T-cell (primary cell): ENCODE measurements at places on chromosomes 12 and 14.
A peak's percentile ranks its signal among the peaks of the same experiment; 100 is the strongest.

DNA sequence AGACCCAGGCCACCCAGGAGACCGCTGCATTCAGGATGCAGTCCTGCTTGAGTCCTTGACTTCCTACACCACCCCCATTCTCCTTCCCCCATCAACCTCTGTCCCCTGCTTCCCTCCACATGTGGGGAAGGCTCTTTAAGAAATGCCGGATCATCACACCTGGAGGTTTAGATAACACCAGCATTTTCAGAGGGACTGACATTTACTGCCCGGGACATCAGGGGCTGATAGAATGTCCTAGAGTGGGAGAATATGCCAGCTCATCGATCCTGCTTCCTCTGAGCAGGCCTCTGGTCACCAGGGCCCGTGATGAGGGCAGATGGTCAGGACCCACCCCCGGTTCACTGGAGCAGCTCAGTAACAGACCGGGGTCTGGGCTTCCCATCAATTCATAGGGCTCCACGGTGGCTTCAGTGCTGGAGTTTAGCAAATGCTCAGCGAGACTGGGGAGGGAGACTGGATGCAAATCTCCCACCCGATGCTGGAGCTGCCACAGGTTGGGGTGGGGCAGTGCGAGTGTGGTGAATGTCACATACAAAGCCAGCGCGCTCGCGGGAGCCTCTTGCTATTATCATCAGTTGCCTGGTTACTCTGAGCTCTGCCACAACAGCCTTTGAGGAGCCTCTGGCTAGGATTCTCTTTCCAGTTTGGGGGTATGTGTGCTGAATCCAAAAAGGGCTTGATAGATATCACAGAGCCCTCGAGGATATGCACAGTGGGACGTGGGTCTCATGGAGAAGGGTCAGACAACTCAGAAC is 111.6 kb downstream of the RBM19 start:
- no peak for DNase-seq

- peak; percentile 52 for DNase-seq
Observed at GRCh38 chr14:39491134-39491571, 58.9 kb upstream of the FBXO33 start.

GRCh38 chr14:51424561-51425251 is 184.7 kb downstream of the TMX1 start:
- DNase-seq, result no peak

DNA sequence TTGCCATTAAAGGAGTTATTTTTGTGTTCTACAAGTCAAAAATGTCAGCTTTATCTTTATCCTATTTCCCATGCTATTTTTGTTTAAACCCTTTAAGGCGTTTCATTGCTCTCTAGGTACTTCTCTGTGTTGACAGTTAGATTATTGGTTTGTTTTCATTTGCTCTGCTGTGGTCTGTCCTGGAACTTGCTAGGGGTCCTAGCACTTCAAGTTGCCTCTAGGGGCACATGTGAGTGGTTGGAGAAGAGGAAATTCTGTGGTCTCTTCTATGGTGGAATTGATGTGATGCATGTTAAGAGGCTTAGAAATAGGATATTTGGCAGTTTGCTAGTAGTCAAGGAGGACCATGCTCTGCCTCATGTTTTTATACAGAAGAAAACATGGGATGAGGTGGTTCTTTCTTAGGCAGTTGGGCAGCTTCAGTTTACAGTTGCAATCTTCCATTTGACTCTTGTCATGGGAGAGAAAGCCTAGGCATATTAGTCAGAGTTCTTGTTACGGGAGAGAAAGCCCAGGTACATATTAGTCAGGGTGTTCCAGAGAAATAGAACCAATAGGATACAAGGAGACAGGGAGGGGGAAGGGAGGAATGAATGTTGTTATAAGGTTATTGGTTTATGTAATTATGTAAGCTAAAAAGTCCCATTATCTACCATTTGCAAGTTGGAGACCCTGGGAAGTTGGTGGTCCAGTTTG is 14.4 kb downstream of the TTLL5 start:
- no peak for DNase-seq

DNA sequence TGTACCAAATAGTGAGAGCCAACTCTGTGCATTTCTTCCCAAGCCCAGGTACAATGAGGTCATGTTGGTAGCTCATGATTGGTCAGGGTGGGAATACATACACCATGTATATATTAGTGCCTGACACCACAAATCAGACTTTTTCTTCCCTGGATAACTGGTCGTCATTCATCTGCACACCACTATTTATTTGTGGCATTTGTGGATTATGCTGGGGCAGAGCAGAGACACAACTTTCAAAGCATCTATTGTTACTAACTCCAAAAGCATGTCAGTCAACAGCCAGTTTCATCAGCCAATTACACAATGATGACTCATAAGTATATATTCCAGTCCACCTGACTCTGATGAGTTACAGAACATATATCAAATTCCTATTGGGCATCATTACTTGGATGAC is 181.7 kb downstream of the ADAMTS20 start:
- no peak for DNase-seq

DNA sequence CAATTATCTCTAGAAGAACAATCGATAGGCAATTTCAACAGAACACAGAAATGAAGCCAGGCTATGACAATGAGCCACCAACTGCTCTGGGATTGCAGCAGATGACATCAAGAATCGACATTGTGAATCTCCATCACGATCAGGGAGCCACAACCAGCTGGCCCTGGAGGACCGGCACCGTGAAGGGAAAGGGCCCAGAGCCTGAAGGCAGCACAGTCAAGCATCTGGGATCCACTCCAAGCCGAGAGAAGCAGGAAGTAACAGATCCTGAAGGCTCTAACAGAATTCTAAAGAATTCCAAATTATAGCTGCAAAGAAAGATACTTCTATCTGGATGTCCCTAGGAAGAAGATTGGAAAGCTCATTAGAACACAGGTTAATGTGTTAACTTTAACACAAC is 61.0 kb downstream of the LRRC74A start:
- no peak for DNase-seq

DNA sequence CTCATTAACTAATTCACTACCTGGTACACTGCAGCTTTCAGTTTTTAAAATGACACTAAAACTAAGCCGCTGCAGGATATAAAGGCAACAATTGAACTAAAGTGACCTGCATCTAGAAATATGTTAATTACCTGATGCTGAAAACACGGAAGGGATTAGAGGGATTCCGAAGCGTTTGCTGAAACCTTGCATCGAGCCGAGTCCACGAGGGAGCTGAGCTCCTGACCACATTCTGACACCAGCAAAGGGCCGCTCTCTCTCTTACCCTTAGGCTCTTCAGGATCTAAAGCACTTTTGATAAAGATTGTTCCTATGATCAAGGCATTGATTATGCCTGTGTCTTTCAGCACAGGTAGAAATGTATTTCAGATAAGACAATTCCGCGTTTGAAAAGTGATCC is 59.5 kb upstream of the CDKN3 start:
- no peak for DNase-seq

GRCh38 chr14:105487986-105488777 is 1.5 kb downstream of the CRIP1 start:
- peak; percentile 23 for DNase-seq

DNA sequence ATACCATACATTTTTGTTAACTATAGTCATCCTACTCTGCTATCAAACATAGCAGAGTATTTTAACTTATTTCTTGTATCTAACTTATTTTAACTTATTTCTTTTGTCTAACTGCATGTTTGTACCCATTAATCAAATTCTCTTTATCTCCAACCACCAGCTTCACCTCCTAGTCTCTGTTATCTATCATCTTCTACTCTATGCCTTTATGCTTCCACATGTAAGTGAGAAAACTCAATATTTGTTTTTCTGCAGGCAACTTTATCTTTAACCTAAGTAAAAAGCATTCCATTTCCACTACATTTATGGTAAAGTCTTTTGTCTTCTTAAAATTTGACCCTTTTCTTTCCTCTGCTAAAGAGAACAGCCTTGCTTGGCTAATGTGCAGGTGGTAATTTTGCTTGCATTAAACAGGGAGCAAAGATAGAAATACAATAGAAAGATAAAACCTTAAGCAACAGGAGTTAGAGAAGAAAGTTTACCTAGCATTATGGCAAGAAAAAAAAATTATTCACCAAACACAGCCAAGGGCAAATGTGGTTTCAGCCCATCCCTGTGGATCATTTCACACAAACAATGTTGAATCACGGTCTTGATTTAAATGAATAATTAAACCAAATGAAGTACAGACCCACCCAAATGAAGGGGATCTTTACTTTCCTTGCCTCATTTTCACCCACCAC is 110.9 kb upstream of the TSPAN8 start:
- DNase-seq, result no peak

DNA sequence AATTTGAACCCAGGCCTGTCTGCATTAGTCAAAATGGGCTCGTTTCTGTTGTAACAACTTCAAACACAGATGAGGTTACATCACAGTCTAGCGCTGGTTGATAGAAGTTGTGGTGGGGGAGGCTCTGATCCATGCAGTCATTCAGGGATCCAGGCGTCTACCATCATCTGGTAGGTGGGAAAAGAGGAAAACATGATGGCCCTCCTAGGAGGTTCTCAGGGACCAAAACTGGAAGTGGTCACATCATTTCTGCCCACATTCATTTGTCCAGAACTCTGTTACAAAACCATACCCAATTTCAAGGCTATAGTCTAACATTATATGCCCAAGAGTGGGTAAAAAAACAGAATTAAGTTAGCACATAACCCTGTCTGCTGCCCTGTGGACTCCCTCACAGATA is 135.1 kb downstream of the PHETA1 start:
- no peak for DNase-seq

- no peak for DNase-seq
Observed at GRCh38 chr14:75040507-75040906, 10.8 kb downstream of the MLH3 start.

- no peak for DNase-seq
Observed at GRCh38 chr14:90302529-90303303, 29.0 kb downstream of the NRDE2 start.

DNA sequence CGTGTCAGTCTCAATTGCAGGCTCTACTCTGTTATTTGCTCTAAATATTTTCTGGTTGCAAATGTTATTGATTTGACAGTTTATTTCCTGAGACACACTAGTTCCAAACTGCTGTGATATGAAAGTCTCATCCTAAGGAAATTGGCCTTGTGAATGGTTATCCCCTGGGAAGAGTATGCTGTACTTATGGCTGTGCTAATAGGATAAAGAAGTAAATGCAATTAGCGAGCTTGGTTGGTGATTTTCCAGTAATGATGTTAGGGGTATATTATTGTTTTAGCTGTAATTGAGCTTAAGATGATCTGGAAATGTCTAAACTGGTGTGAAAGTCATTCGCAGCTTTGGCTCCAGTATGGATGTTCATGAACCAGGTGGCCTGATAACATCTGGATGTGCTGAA is 197.9 kb downstream of the SUDS3 start:
- DNase-seq, result no peak

GRCh38 chr14:59265808-59266207 is 77.3 kb downstream of the DAAM1 start:
- DNase-seq, result no peak

DNA sequence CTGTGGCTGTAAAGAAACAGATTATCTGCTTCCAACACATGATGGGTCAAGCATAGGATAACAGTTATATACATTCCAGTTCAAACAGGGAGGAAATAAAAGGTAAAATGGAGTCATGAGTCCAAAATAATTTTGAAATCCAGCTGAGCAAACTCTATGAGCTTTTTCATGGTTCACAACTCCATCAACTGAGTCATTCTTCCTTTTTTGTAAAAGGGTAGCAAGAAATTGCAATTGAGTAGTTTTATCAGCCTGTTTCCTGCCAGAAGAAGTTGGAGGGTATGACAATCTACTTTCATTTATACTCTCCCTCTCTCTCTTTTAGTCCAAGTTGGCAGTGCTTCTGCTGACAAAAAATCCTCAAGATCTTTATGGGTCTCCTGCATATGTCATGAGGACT is 95.6 kb downstream of the CPNE8 start:
- no peak for DNase-seq

DNA sequence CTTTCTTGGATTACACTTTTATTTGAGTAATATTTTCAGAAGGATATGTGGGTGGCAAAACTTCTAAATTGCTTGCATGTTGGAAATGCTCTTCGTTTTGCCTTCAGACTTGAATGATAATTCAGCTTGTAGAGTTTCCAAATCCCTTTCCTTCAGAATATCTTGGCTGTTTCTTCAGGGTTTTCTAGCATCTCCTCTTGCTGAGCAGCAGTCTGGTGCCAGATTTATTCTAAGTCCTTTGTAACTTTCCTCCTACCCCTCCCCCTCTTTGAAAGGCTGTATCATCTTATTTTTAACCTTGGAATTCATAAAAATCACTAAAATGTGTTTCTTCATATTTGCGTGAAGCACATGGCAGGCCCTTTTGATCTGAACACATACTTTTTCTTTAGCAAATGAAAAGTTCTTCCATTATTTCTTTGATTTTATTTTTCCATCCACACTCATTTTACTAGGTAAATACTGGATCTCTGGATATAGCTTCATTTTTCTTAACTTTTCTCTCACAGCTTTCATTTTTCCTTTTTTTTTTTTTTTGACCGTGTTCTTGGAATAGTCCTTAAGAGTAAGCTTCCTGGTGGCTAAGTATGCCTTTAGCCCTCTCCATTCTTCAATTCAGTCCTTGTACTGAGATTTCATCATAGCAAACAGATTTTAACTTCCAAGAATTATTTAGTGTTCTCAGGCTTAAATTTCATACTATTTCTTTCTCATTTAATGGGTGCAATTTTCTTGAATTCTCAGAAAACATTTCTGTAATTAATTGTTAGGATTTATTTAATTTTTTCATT is 102.0 kb downstream of the SLC38A4 start:
- no peak for DNase-seq

DNA sequence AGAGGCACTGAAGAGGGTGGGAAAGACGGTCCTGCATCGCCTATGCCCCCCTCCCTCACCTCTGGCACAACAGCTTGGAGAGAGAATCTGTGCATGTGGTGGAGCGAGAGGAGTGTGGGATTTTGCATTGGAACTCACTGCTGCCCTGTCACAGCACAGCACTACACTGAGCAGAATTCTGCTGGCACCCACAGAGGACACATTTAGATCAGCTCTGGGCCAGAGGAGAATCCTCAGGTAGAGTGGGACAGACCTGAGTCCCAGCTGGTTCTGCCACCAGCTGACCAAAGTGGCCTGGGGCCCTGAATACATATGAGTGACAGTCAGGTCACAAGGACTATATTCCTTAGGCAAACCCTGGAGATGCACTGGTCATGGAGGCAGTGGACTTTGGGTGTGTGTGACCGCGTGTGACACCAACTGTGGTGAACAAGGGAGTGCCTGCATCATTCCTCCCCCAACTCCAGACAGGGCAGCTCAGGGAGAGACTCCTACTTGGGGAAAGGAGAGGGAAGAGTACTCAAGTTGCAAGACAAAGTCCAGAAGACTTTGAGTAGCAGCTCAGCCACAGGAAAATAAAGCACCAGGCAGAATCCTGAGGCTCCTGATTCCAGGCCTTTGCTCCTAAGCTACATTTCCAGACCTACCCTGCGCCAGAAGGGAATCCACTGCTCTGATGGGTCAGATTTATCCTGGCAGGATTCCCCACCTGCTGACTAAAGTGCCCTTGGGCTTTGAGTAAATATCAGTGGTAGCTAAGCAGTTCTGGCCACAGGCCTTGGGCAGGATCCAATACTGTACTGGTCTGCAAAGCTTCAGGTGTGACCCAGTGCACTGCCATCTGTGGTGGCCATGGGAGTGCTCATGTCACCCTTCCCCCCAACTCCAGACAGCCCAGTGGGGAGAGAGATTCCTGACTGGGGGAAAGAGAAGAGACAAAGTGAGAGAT is 10.6 kb upstream of the ACOT1 start:
- no peak for DNase-seq
